Progenitor cell of endocrine pancreas (in vitro differentiated cells): ENCODE measurements at places on chromosomes 5 and 9.
A peak's percentile ranks its signal among the peaks of the same experiment; 100 is the strongest.

- peaks cover 29% of the 10 kb centered on the region for H3K4me1 ChIP-seq
- no peak overlapping the region for H3K4me3 ChIP-seq
- no peak for DNase-seq
- H3K27me3 ChIP-seq, result no peaks in the 10 kb centered on the region
These were observed 96.5 kb downstream of the PBX3 start for GRCh38 chr9:125843646-125844045.

DNA sequence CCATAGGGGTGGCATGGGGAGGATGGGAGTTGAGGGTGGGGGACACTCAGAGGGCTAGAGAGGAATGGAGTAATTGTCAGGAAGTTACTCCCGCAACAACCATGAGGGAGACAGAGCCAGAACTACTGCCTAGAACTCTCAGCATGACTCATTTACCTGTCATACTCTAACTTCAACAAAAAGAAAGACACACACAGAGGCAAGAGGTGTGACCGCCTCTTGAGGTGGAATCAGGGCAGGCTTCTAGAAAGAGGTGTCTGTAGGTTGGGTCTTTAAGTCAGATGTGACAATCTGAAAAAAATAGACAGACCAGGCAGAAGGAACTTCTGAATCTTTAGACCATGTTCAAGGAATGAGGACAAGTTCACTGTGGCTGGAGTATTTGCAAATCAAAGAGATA lies 73.4 kb downstream of the GABBR2 start:
- peaks cover under 1% of the 10 kb centered on the region for H3K27me3 ChIP-seq
- H3K36me3 ChIP-seq, result no peaks in the 10 kb centered on the region
- H3K27ac ChIP-seq, result no peak overlapping the region
- no peak overlapping the region for H3K4me3 ChIP-seq

DNA sequence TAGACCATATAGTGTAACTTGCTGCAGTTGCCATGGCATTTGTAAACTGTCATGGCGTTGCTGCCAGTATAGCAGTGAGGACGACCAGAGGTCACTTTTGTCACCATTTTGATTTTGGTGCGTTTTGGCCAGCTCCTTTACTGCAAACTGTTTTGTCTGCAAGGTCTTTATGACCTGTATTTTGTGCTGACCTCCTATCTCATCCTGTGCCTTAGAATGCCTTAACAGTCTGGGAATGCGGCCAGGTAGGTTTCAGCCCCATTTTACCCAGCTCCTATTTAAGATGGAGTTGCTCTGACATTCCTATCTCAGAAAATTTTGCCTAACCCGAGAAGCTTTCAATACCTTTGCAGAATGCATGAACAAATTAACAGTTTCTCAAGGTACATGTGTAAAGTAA lies 914.4 kb upstream of the ACO1 start:
- no peak for DNase-seq
- no peak overlapping the region for H3K27ac ChIP-seq
- no peak overlapping the region for H3K4me3 ChIP-seq
- peaks cover 3% of the 10 kb centered on the region for H3K36me3 ChIP-seq

DNA sequence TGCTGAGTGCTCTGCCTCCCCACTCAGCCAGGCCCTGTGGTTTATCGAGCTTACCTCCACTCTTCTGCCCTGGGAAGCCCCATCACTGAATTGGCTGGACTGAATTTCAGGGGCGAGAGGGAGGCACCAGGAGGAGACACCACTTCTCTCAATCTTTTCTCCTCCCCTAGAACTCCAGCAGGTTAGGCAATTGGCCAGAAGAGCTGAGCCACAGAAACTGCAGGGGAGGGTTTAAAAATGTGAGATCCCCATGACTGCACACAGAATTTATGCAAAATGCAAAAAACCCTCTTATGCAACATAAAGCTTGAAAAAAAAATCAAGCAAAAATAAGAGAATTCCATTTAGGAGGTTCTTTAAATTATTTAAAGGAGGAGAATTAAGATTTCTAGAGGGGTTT lies 29.9 kb downstream of the TUT7 start:
- no peak overlapping the region for H3K4me3 ChIP-seq
- H3K36me3 ChIP-seq, result peaks cover 15% of the 10 kb centered on the region
- H3K27ac ChIP-seq, result no peak overlapping the region
- DNase-seq, result no peak
- no peaks in the 10 kb centered on the region for H3K4me1 ChIP-seq

DNA sequence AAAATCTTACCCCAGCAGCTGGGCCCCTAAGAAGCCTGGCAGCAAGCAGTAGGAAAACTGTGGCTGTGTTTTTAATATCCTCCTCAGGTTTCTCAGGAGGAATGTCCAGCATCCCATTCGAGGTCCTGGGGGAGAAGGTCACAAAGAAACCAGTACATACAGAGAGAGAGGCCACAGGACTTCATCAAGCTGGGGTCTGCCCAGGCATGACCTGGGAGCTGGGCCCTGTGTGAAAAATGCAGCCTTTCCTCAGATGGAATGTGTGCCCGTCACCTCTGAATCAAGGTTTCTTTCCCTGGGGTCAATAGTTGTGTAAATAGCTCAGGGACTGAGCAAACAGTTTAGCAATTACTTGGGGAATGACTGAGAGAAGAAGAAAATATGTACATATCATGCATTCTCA lies 33.9 kb upstream of the RAD23B start:
- peak overlapping the region; percentile 60 for H3K4me3 ChIP-seq
- peak; percentile 26 for DNase-seq
- peak overlapping the region; percentile 99 for H3K27ac ChIP-seq
- peaks cover 37% of the 10 kb centered on the region for H3K4me1 ChIP-seq
- no peaks in the 10 kb centered on the region for H3K36me3 ChIP-seq

GRCh38 chr5:28855626-28856025 lies 1817.2 kb upstream of the CDH9 start:
- H3K4me1 ChIP-seq, result peaks cover 11% of the 10 kb centered on the region
- peaks cover 2% of the 10 kb centered on the region for H3K36me3 ChIP-seq
- no peaks in the 10 kb centered on the region for H3K27me3 ChIP-seq
- no peak for DNase-seq
- H3K27ac ChIP-seq, result no peak overlapping the region

GRCh38 chr9:86718388-86719049 lies 228.8 kb downstream of the GAS1 start:
- peaks cover 23% of the 10 kb centered on the region for H3K4me1 ChIP-seq
- no peak for DNase-seq
- no peak overlapping the region for H3K27ac ChIP-seq
- peaks cover 9% of the 10 kb centered on the region for H3K27me3 ChIP-seq

DNA sequence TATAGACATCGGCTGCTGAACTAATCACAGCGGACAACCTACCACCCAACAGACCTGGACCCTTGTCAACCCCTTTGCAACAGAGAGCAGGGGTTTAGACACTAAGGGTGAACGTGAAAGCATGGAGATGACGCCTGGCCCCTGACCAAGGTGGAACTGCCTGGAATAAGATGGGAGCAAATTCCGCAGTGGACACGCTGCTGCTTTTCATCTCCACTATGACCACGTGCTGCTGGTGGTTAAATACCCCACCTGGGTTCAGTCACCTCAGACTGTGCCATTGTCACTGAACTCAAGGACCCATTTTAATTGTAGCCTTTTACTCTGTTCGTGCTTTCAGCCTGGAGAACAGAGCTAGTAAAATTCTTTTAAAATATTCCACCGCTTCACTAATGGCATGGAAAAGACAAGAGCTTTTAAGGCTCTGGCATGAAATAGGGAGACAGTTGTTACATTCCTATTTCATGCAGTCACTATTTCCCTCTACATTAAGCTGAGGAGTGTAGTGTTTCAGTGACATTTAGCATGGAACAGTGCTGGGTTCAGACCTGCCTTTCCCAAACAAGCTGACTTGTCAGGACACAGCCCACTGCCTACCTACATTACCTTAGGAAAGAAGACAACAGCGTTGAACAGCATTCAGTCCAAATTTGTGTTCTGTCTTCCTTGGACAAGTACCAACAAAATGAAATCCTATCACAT lies 96.8 kb downstream of the ANKRD18B start:
- DNase-seq, result no peak
- no peak overlapping the region for H3K4me3 ChIP-seq

DNA sequence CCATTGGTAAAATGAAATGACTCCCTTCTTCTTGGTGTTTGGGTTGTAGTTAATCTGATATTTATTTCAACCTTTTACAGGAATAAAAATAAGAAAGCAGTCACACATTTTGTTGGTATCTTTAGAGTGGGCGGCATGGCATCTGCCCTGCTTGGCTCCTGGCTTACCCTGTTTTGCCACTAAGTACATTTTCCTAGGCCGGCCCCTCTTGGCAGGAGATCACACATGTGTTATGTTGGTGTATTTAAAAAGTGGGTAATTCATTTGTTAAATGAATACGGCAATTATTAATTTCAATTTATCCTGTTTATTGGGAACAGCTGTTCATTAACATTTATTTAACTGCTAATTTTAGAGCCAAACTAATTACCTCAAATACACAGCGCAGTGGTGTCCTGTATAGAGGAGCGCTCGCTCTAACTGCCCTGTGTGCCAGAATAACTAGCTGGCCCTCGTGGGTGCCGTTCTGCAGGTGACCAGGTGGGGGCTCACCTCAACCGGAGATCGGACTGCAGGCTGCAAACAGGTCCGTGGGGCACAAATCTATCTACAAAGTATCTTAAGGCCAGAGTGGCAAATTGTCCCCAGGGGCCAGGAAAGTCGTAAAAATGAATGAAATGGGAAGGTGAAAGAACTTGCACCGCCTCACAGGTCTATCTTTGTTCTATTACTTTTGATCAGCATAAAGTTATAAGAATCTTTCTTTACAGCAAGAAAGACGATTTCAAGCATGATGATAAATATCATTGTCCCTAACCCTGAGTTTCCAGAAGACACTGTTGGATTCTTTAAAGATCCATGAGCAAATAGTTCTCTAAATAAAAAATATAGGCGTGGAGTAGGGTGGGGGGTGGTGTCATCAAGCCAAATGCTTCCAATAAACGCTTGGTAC lies 26.2 kb upstream of the GPR151 start:
- H3K27me3 ChIP-seq, result peaks cover 10% of the 10 kb centered on the region
- no peaks in the 10 kb centered on the region for H3K36me3 ChIP-seq
- no peak overlapping the region for H3K27ac ChIP-seq
- DNase-seq, result peak; percentile 72
- H3K4me3 ChIP-seq, result no peak overlapping the region
- peaks cover 2% of the 10 kb centered on the region for H3K4me1 ChIP-seq

GRCh38 chr9:37471942-37472684 lies 6.9 kb upstream of the ZBTB5 start:
- peak overlapping the region; percentile 98 for H3K27ac ChIP-seq
- H3K27me3 ChIP-seq, result no peaks in the 10 kb centered on the region
- no peak for DNase-seq
- H3K36me3 ChIP-seq, result no peaks in the 10 kb centered on the region

DNA sequence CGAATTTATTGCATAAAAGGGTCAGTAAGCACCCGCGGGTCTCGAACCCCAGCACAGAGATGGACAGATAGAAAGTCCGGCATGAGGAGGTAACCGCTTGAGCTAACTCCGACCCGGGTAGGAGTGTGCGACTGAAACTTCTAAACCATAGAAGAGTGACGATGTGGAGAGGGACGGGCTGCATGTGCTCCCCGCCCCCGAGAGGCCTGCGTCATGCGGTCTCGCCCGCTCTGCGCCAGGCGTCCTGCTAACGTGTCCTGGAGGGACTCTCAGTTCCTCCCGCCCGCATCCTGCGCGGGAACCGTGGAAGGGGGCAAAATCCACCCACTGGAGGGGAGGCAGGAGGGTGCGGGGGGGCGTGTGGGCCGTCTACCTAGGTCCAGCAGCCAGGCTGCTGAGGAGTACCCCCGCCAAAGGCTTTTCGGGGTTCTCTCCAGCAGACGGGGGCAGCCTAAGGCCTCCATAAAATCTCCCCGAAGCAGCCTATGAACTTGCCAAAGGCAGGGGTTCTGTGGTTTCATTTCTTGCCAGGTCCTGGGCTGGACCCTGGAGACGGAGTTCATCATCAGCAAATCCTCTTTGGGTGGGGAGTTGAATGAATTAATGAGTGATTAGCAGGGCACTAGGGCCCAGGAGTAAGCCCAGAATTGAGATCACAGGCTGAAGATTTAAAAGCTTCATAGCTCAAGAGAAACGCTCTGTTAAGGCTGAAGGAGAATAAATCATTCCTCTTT lies 51.9 kb downstream of the TGFBI start:
- H3K4me3 ChIP-seq, result peak overlapping the region; percentile 63
- H3K4me1 ChIP-seq, result peaks cover 3% of the 10 kb centered on the region
- peak; percentile 41 for DNase-seq
- peaks cover 41% of the 10 kb centered on the region for H3K27me3 ChIP-seq
- no peaks in the 10 kb centered on the region for H3K36me3 ChIP-seq

DNA sequence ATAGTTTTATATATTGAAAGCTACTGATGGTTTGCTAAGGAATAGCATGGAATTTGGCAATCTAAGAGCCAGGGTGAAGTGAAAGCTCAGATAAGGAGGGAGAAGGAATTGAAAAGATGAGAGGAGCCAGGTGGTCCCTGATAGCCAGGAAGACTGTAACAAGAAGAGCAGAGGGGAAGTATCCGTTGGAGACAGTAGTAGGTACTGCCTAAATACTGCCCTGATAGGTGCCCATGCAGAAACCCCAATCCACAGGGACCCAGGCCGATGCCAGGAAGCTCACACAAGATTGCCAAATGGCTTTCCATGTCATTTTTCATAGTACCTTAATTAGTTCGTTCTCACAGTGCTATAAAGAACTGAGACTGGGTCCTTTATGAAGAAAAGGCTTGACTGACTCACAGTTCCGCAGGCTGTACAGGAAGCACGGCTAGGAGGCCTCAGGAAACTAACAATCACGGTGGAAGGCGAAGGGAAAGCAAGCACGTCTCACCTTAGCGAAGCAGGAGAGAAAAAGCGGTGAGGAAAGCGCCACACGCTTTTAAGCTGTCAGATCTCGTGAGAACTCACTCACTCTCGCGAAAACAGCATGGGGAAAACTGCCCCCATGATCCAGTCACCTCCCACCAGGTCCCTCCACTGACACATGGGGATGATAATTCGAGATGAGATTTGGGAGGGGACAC lies 13.0 kb downstream of the ACTL7B start:
- H3K27me3 ChIP-seq, result peaks cover 8% of the 10 kb centered on the region
- H3K27ac ChIP-seq, result no peak overlapping the region
- DNase-seq, result no peak
- no peaks in the 10 kb centered on the region for H3K4me1 ChIP-seq

- peak overlapping the region; percentile 89 for H3K4me3 ChIP-seq
- peak overlapping the region; percentile 100 for H3K27ac ChIP-seq
- H3K36me3 ChIP-seq, result peaks cover 46% of the 10 kb centered on the region
- no peak for DNase-seq
These were observed 837 bp downstream of the PCDHB2 start for GRCh38 chr5:141095263-141095641.

GRCh38 chr9:136527131-136527530 lies 18.7 kb downstream of the NOTCH1 start:
- no peak overlapping the region for H3K4me3 ChIP-seq
- H3K36me3 ChIP-seq, result peaks cover under 1% of the 10 kb centered on the region
- H3K27ac ChIP-seq, result no peak overlapping the region
- peaks cover 12% of the 10 kb centered on the region for H3K4me1 ChIP-seq
- DNase-seq, result no peak

GRCh38 chr9:88716596-88717290 lies 181.8 kb downstream of the NXNL2 start:
- no peak overlapping the region for H3K27ac ChIP-seq
- no peak overlapping the region for H3K4me3 ChIP-seq
- peaks cover 4% of the 10 kb centered on the region for H3K4me1 ChIP-seq

GRCh38 chr5:41832430-41832829 lies 37.8 kb downstream of the OXCT1 start:
- DNase-seq, result no peak
- H3K4me1 ChIP-seq, result peaks cover 1% of the 10 kb centered on the region
- H3K36me3 ChIP-seq, result peaks cover 22% of the 10 kb centered on the region
- no peak overlapping the region for H3K27ac ChIP-seq

GRCh38 chr9:131031005-131031641 lies 22.1 kb downstream of the LAMC3 start:
- H3K27me3 ChIP-seq, result peaks cover 10% of the 10 kb centered on the region
- H3K4me3 ChIP-seq, result no peak overlapping the region
- H3K27ac ChIP-seq, result no peak overlapping the region
- no peaks in the 10 kb centered on the region for H3K4me1 ChIP-seq

- H3K4me1 ChIP-seq, result peaks cover 22% of the 10 kb centered on the region
- H3K27me3 ChIP-seq, result no peaks in the 10 kb centered on the region
- peaks cover 15% of the 10 kb centered on the region for H3K36me3 ChIP-seq
These were observed 53.1 kb downstream of the SLC44A1 start for GRCh38 chr9:105297442-105298075.
